ENCODE measurements at places on chromosomes 3 and 15.

GRCh38 chr3:129003578-129004112, 2.5 kb downstream of the EFCC1 start:
- DNase-seq: peak; percentile 59

DNA sequence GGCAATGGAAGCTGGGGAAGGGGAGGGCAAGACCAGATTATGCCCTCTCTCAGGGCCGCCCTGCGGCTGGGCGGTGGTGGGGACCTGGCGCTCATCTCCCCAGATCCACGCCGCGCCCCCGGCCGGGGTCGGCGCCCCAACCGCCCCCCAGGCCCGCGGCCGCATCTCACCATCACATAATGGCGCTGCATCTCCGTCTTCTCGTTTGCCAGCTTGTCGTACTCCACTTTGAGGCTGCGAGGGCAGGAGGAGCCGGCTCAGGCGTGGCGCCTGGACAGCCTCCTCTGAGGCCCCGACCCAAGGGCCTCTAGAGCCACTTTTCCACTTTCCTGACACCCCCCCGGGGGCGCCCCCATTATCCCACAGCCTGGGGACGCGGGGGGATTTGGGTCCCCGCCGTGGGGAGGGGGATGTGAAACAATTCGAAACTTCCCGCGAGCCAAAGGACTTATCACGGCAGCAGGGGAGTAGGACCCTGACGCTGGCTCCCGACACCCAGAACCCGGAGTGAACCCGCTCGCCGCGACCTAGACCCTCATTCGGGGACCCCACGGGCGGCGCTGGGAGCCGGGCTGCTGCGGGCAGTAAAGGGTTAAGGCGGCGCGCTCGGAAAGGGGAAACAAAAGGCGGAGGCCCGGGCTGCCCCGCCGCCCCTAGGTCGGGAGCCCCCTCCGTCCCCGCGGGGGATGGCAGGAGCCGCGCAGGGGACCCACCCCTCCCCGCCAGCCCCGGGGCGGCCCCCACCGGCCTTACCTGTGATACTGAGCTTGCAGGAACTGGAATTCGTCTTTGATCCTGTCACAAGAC, 2.1 kb downstream of the TLE3 start:
- DNase-seq: peak; percentile 60

DNA sequence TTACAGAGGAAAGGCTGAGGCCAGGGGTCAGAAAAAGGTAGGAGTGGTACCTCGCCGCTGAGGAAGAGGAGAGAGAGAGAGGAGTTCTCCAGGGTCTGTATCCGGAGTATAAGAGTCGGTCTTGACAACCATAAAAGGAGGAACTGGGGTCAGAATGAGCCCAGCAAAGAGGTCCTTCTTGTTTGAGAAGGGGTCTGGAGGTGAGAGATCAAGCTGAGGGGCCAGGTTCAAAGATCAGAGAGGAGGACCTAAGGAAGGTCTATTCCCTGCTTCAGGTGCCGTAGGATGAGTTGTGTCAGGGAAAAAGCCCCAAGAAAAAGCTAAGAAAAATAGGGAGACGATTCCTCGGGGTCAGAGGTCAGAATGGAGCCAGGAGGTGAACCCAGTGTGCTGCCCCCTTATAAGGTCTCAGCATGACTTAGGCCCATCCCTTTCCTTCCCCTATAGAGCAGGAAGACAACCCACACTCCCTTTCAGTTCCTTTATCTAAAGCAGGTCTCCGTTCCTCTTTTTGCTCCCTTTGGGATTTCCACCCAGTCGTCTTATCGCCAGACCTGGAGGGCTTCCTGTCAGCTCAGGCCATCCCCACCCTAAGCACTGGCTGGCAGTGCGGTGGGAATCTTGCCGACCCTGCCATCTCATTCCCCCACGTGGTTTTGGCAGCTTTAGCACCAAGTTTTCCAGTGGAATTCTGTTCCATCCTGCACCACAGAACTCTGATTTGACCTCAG, 651 bp downstream of the MTMR14 start:
- no peak for DNase-seq

- no peak for DNase-seq
These were observed 86.0 kb downstream of the CCR1 start for GRCh38 chr3:46122091-46122490.

GRCh38 chr3:122322095-122323075, 2.7 kb upstream of the CSTA start:
- DNase-seq: no peak

DNA sequence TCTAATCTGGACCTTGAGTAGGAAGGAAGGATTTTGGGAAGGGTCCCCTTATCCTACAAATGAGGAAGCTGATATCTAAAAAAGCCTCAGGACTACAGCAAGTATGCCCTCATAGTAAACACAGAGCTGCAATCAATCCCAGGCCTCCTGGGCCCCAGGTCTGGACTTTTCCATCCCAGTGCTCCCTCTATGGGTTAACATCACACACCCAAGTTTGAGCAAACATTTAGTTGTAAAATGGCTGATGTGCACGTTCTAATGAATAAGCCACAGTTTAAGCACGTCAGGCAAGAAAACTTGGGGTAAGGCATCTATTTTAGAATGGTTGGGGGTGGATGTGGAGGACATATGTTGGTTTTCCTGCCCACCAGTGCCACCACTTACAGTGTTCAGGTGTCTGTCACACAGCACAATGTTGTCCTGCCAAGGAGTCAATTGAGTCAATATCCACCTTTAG, 44.3 kb upstream of the UBE2E1 start:
- DNase-seq: no peak

GRCh38 chr3:57911593-57911992, 96.6 kb upstream of the FLNB start:
- no peak for DNase-seq

DNA sequence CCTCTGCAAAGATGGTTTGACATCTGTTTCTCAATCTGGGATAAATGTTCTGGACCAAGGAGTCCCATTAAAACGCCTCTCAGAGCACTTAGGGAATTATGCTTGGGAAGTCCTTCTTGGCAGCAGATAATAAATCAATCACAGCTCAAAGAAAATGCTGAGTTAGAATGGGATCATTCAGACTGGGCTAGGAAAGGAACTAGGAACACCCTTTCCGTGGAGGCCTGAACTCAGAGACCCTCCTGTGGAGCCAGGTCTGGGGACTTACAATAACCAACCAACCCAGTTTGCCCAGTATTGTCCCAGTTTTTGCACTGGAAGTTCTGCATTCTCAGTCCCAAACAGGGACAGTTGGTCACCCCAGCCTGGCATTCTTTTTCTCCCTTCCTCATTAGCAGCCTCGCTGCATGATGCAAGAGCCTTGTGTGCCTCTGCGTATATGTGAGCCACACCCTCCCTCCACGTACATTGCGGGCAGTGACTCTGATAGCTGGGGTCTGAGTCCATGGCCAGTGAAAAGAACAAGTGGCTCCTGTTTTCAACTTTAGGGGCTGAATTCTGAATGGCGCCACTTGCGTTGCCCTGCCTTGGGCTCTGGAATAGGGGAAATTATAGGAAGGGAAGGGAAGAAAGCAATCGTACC, 88.7 kb downstream of the SEMA5B start:
- DNase-seq: no peak

- DNase-seq: no peak
These were observed 29.0 kb downstream of the CCR3 start for GRCh38 chr3:46271209-46271745.

DNA sequence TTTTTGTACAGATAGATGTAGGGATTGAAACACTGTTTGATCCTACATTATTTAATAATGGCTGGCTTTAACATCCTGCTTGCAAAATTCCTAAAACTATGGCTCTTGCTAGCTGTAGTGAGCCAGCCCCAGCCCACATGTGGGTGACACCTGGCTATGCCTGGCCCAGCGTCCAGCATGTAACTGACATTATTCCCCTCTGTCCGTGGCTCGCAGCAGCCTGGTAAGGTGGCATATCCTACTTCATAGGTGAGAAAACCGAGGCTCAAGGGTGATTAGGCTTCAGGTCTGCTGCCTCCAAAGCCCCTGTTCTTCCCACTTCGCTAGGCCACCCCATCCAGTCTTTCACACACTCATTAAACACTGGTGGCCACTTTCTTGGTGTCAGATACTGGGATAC, 1.6 kb downstream of the CALML4 start:
- DNase-seq: no peak

- no peak for DNase-seq
These were observed 428.3 kb upstream of the RASGRP1 start for GRCh38 chr15:38992930-38993329.

GRCh38 chr3:169662843-169663160, 710 bp downstream of the MECOM start:
- no peak for DNase-seq

- no peak for DNase-seq
These were observed 35.4 kb downstream of the MASP1 start for GRCh38 chr3:187256051-187256616.

GRCh38 chr15:70086636-70087035, 11.1 kb downstream of the TLE3 start:
- DNase-seq: no peak

- no peak for DNase-seq
These were observed 26.1 kb downstream of the LSM3 start for GRCh38 chr3:14204515-14205284.

DNA sequence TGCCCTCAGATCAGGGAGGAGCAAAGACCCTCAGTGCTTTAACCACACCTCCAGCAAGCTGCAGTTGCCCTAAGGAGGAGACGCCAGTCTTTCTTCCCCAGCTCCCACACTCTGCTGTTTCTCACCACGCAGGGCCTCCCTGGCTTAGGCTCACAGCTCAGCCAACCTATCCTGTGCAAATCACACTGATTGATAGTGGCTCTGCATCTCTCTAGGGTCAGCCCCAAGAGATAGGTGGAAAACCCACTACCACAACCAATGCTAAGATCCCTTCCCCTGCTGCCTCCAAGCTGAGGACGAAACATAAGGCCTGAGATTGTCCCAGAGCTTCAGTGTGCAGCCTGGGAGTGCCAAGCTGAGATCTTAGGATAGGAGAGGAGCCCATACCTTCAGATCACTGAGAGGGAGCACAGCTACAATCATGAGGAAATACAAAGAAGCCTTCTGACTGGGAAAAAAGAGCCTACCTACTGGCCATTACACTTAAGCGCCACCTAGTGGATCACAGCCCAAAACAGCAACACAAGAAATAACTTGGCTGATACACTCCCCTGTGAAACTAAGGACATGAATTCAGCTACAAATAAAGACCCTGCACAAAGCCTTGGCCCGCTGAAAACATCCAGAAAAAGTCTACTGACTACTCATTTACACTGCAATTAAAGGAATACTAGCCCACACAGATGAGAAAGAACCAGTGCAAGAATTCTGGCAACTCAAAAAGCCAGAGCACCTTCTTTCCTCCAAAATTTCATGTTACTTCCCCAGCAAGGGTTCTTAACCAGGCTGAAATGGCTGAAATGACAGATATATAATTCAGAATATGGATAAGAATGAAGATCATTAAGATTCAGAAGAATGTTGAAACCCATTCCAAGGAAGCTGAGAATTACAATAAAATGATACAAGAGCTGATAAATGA, 271.5 kb upstream of the DCBLD2 start:
- no peak for DNase-seq

GRCh38 chr3:147246906-147247305, 159.4 kb downstream of the ZIC4 start:
- no peak for DNase-seq
